ENCODE measurements at places on chromosomes 6 and 20. TPM values are rescaled to one million over a fixed set of nuclear protein-coding genes. Genes with fewer than 3 reads are reported as not detected.

The LRRC73 gene
- 0.65 TPM for total RNA-seq

The SS18L1 gene
- 15.7 TPM for total RNA-seq

The ZC2HC1B gene
- not detected for total RNA-seq

The BMP6 gene
- 246 TPM for total RNA-seq

The AFG1L gene
- total RNA-seq, result 2.6 TPM

The PPT2 gene
- total RNA-seq, result 81.7 TPM

The ADGRF1 gene
- not detected for total RNA-seq

The CDH4 gene
- total RNA-seq, result 1.6 TPM

The LPA gene
- total RNA-seq, result not detected

The DLL1 gene
- total RNA-seq, result 3.2 TPM

The SIRPB1 gene
- total RNA-seq, result 1.6 TPM

The CST5 gene
- total RNA-seq, result not detected

The TDP2 gene
- total RNA-seq, result 23.8 TPM

The OR2B6 gene
- not detected for total RNA-seq

The C4B gene
- 0.76 TPM for total RNA-seq

The IL17F gene
- not detected for total RNA-seq

The KIF6 gene
- not detected for total RNA-seq

The TRIM31 gene
- not detected for total RNA-seq

The SLC22A3 gene
- not detected for total RNA-seq

The SIRPB2 gene
- 4.2 TPM for total RNA-seq

The FOXC1 gene
- total RNA-seq, result 14.1 TPM

The PTCHD4 gene
- 24.5 TPM for total RNA-seq

The ZNF133 gene
- total RNA-seq, result 14.7 TPM

The CEP250 gene
- 25.5 TPM for total RNA-seq

The TRIM40 gene
- total RNA-seq, result not detected

The EPHA7 gene
- total RNA-seq, result under 0.01 TPM

The IMPG1 gene
- total RNA-seq, result 0.29 TPM

Measured in vein endothelial cell (primary cell).